ENCODE measurements at places on chromosomes 7 and 10. TPM values are rescaled to one million over a fixed set of nuclear protein-coding genes. Genes with fewer than 3 reads are reported as not detected.

GRCh38 chr7:105097619-105098018 lies 83.6 kb downstream of the KMT2E start:
- no peak for DNase-seq

- no peak for DNase-seq
These were observed 6.8 kb upstream of the TAS2R60 start for GRCh38 chr7:143436325-143436946.

DNA sequence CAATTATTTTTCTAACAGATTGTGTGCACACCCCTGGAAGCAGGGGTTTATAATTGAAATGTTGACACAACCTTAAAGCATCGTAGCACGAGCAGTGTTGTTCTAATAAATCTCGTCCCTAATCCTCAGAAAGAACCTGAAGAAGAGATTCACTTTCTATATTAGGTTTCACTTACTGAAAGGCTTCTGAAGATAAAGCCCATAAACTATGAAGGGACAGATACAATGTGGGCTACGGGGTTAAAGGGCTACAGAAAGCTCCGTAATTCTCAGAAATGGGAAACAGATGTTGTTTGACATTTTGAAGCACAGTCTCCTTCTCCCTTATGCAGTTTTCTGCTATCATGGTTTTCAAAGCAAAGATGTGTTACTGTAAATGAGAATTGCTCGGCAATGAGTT lies 479.6 kb downstream of the GATA3 start:
- no peak for DNase-seq

Gene CREB5
- total RNA-seq = 8.0 TPM

Gene SFTPA1
- 0.16 TPM for total RNA-seq

Data from occipital lobe (tissue), 3 donors.